HFFc6 (cell line): ENCODE measurements at places on chromosomes 2 and 18.

GRCh38 chr2:30265052-30266015 lies 34.0 kb downstream of the LBH start:
- peak; percentile 4 for DNase-seq

DNA sequence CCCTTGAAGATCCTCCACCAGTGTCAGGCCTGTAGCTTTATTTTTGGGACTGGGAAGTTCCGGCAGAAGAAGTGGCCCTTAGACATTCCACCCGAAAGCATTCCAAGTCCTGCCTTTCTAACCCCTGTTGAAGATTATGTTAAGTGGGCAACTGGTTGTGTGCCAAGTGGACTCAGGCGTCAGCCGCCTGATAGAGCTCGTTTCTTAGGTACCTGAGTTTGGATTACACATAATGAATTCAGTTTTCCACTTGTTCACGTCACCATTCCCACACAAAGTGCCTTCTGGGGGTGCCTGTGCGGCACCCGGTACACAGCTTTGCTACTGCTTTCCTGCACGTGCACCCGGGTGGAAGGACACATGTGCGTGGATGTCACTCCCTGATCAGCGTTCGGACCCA lies 156.5 kb downstream of the PTGR3 start:
- no peak for DNase-seq

- no peak for DNase-seq
Observed at GRCh38 chr2:84288293-84288692, 170.8 kb downstream of the SUCLG1 start.

- DNase-seq = no peak
Observed at GRCh38 chr18:25100418-25100817, 251.5 kb downstream of the ZNF521 start.

DNA sequence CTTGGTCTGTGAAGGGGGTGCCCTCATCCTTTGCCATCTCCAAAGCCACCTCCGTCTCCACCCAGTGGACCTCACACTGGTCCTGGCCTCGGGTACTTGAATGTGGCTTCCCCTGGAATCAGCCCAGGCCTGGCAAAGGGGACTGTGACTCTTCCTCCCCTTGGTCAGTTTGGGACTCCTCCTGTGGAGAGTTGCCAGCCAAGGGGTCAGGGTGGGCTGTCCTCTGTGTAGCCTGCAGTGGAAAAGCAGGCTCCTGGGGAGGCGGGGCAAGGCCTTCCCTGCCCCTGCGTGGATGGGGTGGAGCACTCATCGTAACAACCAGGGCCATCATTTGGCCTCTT lies 59.8 kb downstream of the INHBB start:
- DNase-seq = no peak

GRCh38 chr2:218271865-218272530 lies 1.7 kb downstream of the PNKD start:
- no peak for DNase-seq

DNA sequence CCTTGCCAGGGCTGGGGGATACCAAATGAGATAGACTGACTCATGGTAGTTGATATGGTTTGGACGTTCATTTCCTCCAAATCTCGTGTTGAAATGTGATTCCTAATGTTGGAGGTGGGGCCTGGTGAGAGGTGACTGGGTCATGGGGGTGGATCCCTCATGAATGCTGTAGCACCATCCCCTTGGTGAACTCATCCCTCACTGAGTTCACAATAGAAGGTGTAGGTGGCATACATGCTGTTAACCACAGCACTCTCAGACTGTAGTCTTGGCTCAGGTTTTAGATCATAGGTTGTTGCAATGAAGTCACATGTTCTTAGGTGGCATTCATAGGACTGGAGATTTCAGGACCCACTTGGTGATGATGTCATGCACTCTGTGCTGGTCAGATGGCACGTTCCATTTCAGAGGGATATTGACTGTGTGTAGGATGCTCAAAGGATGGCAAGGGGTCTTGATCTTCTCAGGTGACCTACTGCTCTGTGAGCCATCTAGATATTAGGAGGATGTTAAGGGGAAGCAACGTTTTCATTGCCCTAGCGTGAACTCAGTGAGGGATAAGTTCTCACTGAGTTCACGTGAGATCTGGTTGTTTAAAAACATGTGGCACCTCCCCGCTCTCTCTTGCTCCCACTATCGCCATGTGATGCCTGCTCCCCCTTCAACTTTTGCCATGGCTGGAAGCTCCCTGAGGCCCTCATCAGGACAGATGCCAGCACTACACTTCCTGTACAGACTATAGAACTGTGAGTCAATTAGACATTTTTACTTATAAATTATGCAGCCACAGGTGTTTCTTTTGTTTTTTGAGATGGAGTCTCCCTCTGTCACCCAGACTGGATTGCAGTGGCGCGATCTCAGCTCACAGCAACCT lies 73.8 kb upstream of the ACAA2 start:
- no peak for DNase-seq

GRCh38 chr2:159637988-159638501 lies 21.7 kb upstream of the BAZ2B start:
- peak; percentile 92 for DNase-seq

DNA sequence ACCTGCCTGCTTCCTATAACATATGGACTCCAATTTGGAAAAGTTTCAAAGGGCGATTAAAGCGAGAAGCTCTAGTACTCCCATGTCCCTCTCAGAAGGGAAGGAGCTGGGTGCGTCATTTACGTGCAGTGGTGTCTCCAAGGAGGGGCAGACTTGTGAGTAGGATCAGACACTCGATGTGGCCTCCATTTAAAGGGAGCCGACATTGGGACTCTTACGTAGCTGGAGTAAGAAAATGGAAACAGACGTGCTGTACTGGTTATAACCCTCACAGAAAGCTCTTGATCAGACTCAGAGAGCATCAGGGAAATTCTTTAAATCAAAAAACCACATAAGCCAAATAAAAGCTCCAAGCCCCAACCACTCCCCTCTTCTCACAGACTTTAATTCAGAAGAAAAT lies 198.5 kb downstream of the KLHL29 start:
- no peak for DNase-seq

DNA sequence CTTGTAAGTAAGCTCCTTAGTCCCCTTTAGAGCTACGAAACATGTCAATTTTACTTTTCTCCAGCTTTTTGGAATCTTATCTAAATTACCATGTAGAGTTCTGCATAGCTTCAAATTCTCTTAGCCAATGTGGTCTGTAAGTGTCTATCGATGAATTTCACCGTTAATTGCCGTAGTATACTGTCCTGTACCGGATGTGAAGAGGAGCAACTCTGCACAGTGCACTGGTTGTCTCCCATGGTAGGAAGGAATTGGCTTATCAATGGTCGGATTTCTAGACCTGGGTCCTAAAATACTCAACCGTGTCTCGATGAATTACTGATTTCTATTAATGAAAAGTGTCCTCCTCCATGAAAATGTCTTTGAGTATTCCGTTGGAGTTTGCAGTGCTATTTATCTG lies 1.9 kb downstream of the NOP58 start:
- DNase-seq = no peak

- DNase-seq = peak; percentile 15
Observed at GRCh38 chr18:30088238-30089015, 954.1 kb downstream of the DSC3 start.

DNA sequence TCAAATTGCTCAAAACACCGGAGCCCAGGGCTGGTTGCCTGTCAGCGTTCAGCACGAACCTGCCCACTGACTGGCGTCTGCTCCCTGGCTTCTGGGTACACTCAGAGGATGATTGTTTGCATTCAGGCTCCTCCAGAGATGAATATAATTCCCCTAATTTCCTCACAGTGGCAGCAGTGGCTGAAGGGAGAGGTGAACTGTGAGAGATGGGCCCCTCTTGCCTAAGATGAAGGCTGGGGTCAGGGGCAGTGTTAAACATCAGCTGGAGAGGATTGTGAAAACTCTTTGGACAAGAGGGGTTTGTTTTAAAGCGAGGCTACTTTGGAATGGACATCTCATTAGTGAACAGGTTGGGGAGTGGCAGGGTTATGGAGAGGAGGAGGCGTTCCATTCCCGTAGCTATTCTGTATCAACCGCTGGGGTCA lies 31.0 kb downstream of the TCF7L1 start:
- DNase-seq = no peak

DNA sequence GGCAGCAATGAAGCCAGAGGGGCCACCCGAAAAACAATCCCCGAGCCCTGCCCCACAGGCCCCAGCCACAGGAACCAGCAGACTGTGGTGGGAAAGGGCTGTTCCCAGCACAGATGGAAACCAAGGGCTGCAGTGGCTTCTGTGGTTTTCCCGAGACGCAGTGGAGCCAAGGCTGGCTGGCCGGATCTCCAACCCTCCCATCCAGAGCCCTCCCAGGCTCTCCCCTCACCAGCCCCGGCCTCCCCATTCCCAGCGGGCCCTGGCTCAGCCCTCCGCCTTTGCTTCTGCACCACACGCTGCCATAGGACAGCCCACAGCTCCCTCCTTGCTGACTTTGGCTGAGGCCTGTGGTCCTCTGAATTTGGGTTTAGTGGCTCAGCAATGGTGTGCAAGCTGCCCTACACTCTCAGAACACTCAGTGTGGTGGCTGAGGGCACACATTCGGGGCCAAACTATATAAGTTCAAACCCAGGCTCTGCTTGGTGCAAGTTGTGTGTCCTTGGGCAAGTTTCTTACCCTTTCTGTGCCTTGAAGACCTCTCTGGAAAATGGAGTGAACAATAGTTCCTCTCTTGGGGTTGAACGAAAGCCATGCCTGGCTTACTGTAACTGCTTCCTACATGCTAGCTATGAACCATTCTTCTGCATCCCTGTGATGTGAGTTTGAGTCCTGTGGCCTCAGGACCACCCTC lies 200.1 kb downstream of the SMAD7 start:
- DNase-seq = no peak

GRCh38 chr2:26620031-26620605 lies 21.0 kb downstream of the CIB4 start:
- no peak for DNase-seq

GRCh38 chr18:8778824-8779223 lies 73.5 kb downstream of the MTCL1 start:
- DNase-seq = no peak

GRCh38 chr2:233482616-233483015 lies 84.0 kb downstream of the USP40 start:
- no peak for DNase-seq

- peak; percentile 96 for DNase-seq
Observed at GRCh38 chr2:235605312-235606003, 111.6 kb downstream of the AGAP1 start.

- no peak for DNase-seq
Observed at GRCh38 chr2:12005886-12006681, 259.7 kb downstream of the LPIN1 start.

GRCh38 chr2:165568361-165568760 lies 98.9 kb downstream of the CSRNP3 start:
- DNase-seq = no peak

GRCh38 chr2:6657136-6657535 lies 208.6 kb downstream of the CMPK2 start:
- DNase-seq = no peak

- no peak for DNase-seq
Observed at GRCh38 chr2:159046966-159047365, 78.5 kb downstream of the TANC1 start.

- peak; percentile 46 for DNase-seq
Observed at GRCh38 chr2:213189001-213189899, 37.8 kb upstream of the IKZF2 start.

DNA sequence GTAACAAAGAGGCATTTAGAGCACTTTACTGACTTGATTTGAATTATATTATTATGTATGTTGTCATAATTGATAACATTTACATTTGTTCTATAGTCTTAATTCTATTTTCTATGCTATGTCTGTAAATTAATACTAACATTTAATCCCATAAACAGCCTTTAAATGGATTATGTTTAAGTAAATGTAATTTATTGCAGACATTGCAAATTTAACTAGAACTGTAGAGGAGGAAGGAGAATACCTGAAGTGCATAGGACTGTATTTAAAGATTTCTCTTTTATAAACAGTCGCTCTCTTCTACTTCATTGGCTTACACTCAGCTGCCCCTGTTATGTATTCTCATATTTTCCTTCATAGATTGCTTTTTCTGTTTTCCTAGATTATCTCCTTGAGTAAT lies 92.4 kb downstream of the SPAG16 start:
- no peak for DNase-seq

DNA sequence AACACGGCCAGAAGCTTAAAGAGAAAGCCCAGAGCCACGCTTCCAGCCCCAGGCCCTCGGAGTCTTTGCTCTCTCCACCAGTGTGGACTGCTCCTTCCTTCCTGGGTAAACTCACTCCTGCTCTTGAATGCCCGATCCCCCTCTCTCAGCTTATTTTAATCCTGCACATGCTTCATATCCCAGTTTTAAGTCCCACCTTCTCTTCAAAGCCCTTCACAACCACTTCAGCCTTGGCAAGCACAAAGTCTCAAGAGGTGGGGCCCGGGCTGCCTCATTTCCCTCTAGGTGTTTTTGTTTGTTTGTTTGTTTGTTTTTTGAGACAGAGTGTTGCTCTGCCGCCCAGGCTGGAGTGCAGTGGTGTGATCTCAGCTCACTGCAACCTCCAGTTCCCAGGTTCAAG lies 21.6 kb upstream of the CREG2 start:
- DNase-seq = no peak

DNA sequence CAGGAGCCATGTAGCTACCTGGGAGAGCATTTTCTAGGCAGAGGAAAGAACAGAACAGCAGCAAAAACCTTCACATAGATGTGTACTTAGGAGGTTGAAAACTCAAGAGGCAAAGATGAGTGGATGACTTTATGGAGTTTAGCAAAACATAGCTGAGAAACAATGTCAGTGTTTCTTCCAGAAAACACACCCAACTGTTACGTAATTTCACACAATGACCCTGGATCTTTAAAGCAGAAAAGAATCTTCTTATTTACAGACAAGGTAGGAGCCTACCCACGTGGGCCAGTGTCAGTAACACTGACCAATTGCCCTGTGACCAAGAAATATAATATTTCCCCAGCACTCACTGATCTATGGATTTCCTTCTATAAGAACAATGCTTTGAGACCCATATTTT lies 254.6 kb downstream of the CDH20 start:
- DNase-seq = no peak

GRCh38 chr2:129318581-129319421 lies 660.7 kb upstream of the RAB6C start:
- no peak for DNase-seq

DNA sequence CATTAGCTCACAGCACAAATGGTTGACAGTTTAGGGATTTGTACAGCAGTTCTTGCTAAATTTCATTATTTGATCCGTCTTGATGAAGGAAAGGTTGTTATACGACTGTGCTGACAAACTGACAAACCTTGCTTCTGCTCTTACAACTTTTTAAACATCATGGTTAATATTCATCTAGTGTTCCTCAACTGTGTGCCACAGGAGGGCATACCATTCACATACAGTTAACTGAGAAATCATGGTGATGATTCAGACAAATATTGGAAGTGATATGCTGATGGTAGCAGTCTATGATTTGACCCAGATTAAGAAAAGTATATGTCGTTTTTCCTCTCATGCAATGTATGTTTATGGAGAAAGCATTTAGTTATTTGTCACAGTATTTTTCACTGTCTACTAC lies 129.8 kb upstream of the FSIP2 start:
- DNase-seq = no peak
